ENCODE measurements at places on chromosomes 5 and 9. TPM values are rescaled to one million over a fixed set of nuclear protein-coding genes. Genes with fewer than 3 reads are reported as not detected.

NUTM2G gene
- polyA plus RNA-seq = not detected

ROPN1L gene
- polyA plus RNA-seq = 22.8 TPM

ANXA1 gene
- 437 TPM for polyA plus RNA-seq

MAMDC2 gene
- 11.2 TPM for polyA plus RNA-seq

CBY3 gene
- polyA plus RNA-seq = 0.22 TPM

PCDHB13 gene
- 0.58 TPM for polyA plus RNA-seq

CDX1 gene
- 0.09 TPM for polyA plus RNA-seq

TRPM3 gene
- 0.02 TPM for polyA plus RNA-seq

F2RL1 gene
- 5.3 TPM for polyA plus RNA-seq

GLDC gene
- polyA plus RNA-seq = 0.42 TPM

OLFML2A gene
- 2.0 TPM for polyA plus RNA-seq

C1QTNF3 gene
- polyA plus RNA-seq = 0.92 TPM

ANAPC2 gene
- 50.0 TPM for polyA plus RNA-seq

C9 gene
- not detected for polyA plus RNA-seq

PPP2R2B gene
- polyA plus RNA-seq = 0.15 TPM

DUSP1 gene
- 1,153 TPM for polyA plus RNA-seq

SARDH gene
- 2.2 TPM for polyA plus RNA-seq

TTC33 gene
- polyA plus RNA-seq = 6.3 TPM

NPR2 gene
- 6.2 TPM for polyA plus RNA-seq

AFAP1L1 gene
- polyA plus RNA-seq = 9.8 TPM

DOCK8 gene
- 30.1 TPM for polyA plus RNA-seq

SLCO4C1 gene
- 3.8 TPM for polyA plus RNA-seq

SLCO6A1 gene
- polyA plus RNA-seq = not detected

OR13C3 gene
- not detected for polyA plus RNA-seq

FREM1 gene
- 0.33 TPM for polyA plus RNA-seq

PRUNE2 gene
- polyA plus RNA-seq = 5.1 TPM

OMD gene
- polyA plus RNA-seq = 0.30 TPM

FAM169A gene
- 0.25 TPM for polyA plus RNA-seq

BRINP1 gene
- polyA plus RNA-seq = 0.31 TPM

BSPRY gene
- 9.2 TPM for polyA plus RNA-seq

SHOC1 gene
- 0.18 TPM for polyA plus RNA-seq

PCDHB5 gene
- 1.8 TPM for polyA plus RNA-seq

ZBED3 gene
- polyA plus RNA-seq = 1.8 TPM

LTC4S gene
- polyA plus RNA-seq = 4.3 TPM

TLR4 gene
- 41.6 TPM for polyA plus RNA-seq

RAI14 gene
- 16.7 TPM for polyA plus RNA-seq

SLC31A1 gene
- polyA plus RNA-seq = 22.0 TPM

DNAJB5 gene
- 8.9 TPM for polyA plus RNA-seq

TJP2 gene
- 39.3 TPM for polyA plus RNA-seq

NPR3 gene
- polyA plus RNA-seq = 3.9 TPM

DBH gene
- 0.08 TPM for polyA plus RNA-seq

FAM163B gene
- 0.10 TPM for polyA plus RNA-seq

CDKN2B gene
- 9.3 TPM for polyA plus RNA-seq

SLC6A3 gene
- 0.30 TPM for polyA plus RNA-seq

PHF24 gene
- polyA plus RNA-seq = 0.10 TPM

C1QTNF2 gene
- 1.1 TPM for polyA plus RNA-seq

CDKN2A gene
- polyA plus RNA-seq = 1.2 TPM

PWWP2A gene
- 10.0 TPM for polyA plus RNA-seq

PCDHB12 gene
- polyA plus RNA-seq = 0.47 TPM

ANKRD34B gene
- not detected for polyA plus RNA-seq

BTNL9 gene
- polyA plus RNA-seq = 54.5 TPM

QRFP gene
- 0.16 TPM for polyA plus RNA-seq

OCLN gene
- polyA plus RNA-seq = 19.7 TPM

PCDHGB5 gene
- polyA plus RNA-seq = 2.5 TPM

ADRB2 gene
- 11.0 TPM for polyA plus RNA-seq

SGCD gene
- polyA plus RNA-seq = 0.79 TPM

FGFR4 gene
- 20.9 TPM for polyA plus RNA-seq

TAF1L gene
- polyA plus RNA-seq = 0.01 TPM

FRMD3 gene
- polyA plus RNA-seq = 0.75 TPM

Data from lung (tissue), 17 donors.